ENCODE measurements at places on chromosomes 12 and 14. TPM values are rescaled to one million over a fixed set of nuclear protein-coding genes. Genes with fewer than 3 reads are reported as not detected.

NDUFA12 gene
- total RNA-seq, result 66.1 TPM

BDKRB2 gene
- 50.4 TPM for total RNA-seq

PPP1R36 gene
- total RNA-seq, result 2.5 TPM

LRTM2 gene
- not detected for total RNA-seq

FSCB gene
- total RNA-seq, result 0.36 TPM

KLHL28 gene
- 19.2 TPM for total RNA-seq

SERPINA10 gene
- not detected for total RNA-seq

RDH16 gene
- 1.4 TPM for total RNA-seq

DNA sequence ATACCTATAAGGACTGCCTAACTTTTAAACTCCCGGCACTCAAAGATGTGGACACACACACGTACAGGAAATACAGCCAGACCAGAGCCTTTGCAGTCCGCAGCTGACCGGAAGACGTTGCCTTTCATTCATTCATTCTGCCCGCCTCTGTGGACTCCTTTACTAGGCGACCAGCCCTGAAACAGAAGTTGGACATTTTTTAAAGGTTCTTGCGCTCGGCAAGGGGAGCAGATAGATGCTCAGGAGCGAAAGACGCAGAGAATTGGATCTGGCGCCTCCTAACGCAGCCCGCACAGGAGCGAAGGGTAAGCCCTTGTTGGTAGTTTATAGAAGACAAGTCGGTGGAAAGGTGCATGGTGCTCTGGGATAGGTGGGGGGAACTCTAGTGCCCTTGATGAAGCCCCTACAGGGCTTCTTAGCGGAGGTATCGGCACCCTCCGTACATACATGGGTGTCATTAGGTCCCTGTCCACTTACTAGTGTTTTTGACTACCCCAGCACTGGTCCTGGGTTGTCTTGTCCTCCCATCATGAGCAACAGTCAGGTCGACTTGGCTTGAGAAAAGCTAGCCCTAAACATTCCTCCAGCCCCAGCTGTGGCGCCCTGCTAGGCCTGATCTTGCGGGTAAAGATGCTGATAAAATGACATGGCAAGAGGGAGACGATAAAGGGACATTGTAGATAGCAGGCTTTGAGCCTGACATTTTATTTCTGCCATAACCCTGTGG lies at the start of gene KDM2B:
TSS of gene KDM2B (minus strand) at position 65 of the 727 bp plus-strand sequence. CDS start 112 bp downstream, outside the sequence.
- no peak for DNase-seq

DNA sequence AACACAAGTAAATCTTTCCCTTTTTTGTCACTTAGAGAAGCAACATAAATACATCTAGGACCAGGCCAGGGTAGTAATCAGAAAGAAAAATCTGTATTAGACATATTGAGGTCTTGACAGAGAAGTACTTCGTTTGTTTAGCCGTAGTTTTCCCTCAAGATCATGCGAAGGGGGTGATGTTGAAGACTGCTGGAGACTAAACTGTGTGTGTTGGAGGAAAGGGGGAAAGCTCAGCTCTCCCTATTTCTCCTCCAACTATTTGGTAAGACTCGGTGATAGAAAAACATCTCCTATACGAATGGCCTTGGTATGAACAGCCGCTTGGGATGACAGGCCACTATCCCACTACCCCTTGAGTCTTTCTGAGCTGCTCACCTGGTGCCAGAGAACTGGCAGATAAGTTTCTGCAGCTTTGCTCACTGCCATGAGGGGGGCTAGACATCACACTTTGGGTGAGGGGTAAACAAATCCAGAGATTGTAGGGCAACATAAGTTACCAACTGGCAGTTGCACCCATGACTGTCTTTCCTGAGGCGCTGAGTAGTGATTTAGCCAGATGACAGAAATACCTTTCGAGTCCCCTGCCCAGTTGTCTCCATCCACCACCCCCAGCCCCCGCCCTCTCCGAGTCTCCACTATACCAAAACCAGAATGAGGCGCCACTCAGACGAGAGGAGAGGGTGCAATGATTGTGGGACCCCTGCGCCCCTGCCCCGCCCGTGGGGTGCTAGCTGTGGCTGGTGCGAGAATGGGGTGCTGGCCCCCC lies 685 bp downstream of the VAMP1 start:
- no peak for DNase-seq

DNA sequence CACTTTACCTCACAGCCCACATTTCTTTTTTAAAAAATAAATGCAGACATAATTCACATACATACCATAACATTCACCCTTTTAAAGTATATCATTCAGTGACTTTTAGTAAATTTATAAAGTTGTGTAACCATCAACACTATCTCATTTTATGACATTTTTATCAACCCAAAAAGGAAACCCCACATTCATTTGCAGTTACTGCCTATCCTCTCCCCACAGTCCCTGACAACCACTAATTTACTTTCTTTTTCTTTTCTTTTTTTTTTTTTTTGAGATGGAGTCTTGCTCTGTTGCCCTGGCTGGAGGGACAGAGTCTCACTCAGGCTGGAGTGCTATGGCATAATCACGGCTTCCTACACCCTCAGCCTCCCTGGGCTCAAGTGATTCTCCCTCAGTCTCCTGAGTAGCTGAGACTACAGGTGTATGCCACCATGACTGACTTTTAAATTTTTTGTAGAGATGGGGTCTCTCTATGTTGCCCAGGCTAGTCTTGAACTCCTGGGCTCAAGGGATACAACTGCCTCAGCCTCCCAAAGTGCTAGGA lies 1.5 kb upstream of the EP400 start:
- no peak for DNase-seq

GRCh38 chr14:60945984-60946383 lies 34.9 kb downstream of the TRMT5 start:
- no peak for DNase-seq

GRCh38 chr12:132474237-132474741 lies 15.7 kb upstream of the FBRSL1 start:
- DNase-seq, result no peak

- no peak for DNase-seq
These were observed 174.1 kb upstream of the PRICKLE1 start for GRCh38 chr12:42763682-42764081.

GRCh38 chr12:26211331-26211730 lies 16.0 kb downstream of the SSPN start:
- DNase-seq, result no peak

DNA sequence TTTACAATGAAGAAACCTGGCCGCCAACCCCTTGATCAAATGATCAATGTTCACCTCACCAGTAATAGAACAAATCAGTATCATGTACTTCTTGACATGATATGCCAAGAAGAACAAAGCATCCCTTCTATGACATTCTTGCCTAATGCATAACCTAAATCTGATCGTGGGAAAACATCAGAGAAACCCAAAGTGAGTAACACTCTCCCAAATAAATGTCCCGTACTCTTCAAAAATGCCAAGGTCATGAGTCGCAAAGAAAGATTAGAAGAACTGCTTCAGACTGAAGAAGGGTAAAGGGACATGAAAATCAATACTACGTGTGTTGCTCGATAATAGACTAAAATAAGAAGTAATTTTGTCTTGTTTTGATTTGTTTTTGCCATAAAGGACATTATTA lies 11.4 kb upstream of the SLC25A3 start:
- DNase-seq, result no peak

- no peak for DNase-seq
These were observed 73.3 kb downstream of the RASSF8 start for GRCh38 chr12:26031827-26032226.

- DNase-seq, result no peak
These were observed 334.0 kb upstream of the FLRT2 start for GRCh38 chr14:85195872-85196477.

DNA sequence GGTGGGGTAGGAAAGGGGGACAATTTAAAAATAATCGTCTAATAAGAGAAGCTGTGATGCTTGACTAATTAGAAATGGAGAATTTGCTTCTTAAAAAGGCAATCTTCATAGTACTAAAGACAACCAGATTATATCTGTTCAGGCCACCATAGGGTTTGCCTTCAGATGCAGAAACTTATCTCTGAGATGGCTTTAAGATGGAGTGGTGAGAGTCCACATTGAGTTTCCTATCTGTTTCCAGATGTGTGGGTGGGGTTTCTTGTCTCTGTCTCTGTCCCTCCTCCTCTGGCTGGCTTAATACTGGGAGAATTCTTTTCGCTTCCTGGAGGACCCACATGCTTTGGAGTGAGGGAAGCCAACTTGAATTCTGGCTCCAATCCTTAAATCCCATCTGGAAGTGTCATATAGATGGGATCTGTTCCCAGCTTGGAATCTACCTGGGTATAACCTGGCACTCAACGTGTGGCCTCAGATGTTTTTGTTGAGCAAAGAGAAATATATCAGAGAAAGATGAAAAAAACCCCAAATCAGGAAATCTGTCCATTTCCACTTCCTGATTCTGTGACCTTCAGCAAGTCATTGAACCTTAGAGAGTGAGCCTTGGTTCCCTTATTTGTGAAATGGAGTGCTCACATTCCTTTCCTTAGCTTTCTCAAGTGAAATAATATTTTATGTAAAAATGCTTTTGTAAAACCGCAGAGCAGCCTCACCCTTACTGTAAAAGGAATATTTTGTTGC lies 66.4 kb downstream of the CHST11 start:
- DNase-seq, result no peak

DNA sequence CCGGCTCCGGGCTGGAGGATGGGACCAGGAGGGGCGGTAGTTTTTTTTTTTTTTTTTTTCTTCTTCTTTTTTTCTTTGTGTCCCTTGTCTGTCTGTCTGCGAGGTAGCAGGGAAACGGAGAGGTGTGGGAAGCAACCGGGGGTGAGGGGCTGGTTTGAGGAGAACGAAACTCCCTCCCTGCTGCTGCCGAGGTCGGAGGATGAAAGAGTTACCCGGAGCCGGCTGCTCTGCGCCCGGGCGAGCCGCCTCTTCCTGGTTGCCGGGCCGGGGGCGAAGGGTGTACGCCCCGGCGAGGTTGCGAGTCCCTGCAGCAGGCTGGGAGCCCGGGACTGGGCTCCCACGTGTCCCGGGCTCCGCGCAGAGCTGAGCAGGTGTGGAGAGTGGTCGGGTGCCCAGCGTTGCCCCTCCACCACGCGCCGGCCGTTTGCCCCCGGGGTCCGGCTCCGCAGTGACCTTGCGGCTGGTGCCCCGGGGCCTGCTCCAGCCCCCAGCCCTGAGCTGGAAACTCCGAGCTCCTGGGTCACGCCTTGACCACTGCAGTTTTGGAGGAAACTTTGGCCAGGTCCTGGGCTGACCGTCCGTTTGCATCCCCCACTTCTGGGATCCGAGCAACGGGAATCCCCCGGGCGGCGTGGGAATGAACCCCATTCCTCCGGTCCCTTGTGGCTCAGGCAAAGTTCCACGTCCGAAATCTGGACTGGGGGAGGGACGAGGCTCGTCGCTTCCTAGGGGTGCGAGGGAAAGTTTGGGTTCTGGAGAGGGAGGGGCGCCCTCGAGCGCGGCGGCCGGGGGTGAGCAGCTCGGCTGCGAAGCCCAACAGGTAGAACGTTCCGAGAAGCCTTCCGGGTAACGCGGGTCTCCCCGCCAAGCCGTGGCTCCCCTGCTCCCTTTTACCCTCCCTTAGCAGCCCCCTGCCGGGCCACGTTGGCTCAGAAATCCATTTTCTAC lies 1.3 kb downstream of the CHST11 start:
- peak; percentile 68 for DNase-seq

- no peak for DNase-seq
These were observed 264.6 kb downstream of the PAWR start for GRCh38 chr12:79426121-79426520.

- DNase-seq, result no peak
These were observed 238.3 kb upstream of the OR4E1 start for GRCh38 chr14:21911877-21912276.

DNA sequence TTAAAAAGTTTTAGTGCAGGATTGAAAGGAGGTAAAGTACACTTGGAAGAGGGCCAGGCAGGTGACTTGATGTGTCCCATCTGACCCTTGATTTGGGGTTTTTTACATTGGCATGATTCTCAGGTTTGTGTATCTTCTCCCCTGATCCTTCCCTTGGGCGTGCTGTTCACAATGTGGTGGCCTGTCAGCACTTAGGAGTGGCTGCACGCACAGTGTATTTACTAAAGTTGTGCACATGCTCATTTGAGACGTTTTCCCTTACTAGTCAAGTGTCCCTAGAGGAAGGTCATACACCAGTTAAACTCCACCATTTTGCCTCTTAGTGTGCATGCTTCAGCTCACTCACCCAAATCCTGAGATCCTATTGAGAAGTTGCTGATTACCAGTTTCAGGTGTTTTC lies 145.7 kb upstream of the PLEKHA5 start:
- no peak for DNase-seq

DNA sequence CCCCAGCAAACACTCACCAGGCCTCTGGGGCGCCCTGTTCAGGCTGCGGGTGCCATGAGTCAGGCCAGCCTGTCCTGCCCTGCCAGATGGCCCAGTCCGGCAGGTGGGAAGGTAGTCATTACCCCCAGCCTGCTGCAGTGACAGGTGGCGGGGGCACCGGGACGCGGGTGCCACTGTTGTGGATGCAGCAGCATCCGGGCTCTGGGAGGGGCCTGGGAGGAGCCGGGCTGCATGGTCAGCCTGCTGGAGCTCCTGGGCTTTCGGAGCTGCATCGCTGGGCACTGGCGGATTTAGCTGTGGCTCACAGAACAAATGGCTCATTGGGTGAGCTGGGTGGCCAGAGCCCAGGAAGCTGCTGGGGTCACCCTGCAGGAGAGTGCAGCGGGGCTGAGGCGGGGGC lies 13.5 kb downstream of the CEP170B start:
- DNase-seq, result no peak

- DNase-seq, result peak; percentile 85
These were observed 657.5 kb upstream of the TBX3 start for GRCh38 chr12:115341442-115341841.

DNA sequence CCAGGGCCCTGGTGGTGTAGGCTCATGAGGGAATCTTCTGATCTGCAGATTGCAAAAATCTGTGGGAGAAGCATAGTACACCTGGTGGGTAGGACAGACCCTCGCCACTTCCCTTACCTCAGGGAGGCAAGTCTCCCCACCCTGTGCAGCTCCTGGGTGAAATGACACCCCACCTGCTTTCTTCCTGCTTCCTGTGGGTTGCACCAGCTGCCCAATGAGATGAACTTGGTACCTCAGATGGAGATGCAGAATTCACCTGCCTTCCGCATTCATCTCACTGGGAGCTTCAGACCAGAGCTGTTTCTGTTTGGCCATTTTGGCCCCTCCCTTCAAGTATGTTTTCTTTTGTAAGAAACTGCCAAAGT lies 4.7 kb downstream of the CLEC2D start:
- DNase-seq, result no peak
